ENCODE measurements at places on chromosomes 1 and 21. TPM values are rescaled to one million over a fixed set of nuclear protein-coding genes. Genes with fewer than 3 reads are reported as not detected.

Gene ZNF672
- total RNA-seq: 28.5 TPM

DNA sequence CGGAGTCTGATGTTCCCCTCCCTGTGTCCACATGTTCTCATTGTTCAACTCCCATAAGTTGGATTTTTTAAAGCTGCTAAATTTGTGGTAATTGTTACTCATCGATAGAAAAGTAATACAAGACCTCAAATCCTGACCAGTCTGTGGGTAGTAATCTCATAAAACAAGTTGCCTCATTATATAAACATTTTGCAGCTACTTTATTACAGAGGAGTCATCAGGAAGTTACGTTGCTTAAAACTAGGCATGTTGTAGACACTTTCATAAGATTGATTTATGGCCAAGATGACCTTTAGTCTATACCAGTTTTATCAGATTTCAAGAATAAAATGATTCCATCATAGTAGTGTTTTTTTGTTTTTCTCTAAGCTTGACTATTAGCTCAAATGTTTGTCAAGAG, 208.8 kb downstream of the GIPC2 start:
- DNase-seq: no peak

DNA sequence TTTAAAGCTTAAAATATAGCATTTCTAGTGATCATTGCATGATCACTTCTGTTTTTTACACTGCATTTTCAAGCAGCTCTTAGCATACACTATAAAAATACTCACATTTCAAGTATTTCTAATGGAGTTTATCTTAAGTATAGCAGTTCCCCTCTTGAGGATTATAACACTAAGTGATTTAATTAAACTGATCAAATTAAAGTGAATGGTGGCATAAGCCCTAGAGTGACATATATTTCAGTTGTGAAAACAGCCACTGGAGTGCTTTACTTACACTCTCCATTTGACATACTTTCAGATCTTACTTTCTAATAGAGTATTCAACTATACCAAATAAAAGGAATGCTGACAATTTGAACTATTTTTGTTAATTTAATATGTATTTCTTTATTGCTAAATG, 623.3 kb upstream of the TMPRSS15 start:
- DNase-seq: no peak

Gene FHAD1
- total RNA-seq: 1.9 TPM

- DNase-seq: no peak
Observed at GRCh38 chr1:28370239-28371009, 884 bp downstream of the PHACTR4 start.

DNA sequence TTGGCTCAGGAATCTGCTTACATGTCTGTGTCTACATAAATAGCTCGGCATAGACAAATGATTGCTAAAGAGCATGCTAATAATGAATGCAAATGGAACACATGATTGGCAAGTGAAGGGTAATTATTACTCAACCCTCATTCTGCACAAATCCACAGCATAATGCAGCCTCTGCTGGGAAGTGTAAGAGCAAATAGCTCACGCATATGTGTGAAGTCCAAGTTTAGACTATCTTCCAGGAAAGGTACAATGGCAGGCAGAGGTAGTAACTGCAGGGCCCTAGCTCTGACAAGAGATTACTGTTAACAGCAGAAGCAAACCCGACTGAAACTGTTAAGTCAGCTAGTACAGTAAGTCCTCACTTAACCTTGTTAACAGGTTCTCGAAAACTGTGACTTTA, 7.0 kb upstream of the IL6R start:
- no peak for DNase-seq

Gene PKLR
- 0.13 TPM for total RNA-seq

- no peak for DNase-seq
Observed at GRCh38 chr1:225873281-225873850, 8.8 kb downstream of the TMEM63A start.

GRCh38 chr1:37673920-37674319, 18.4 kb upstream of the CDCA8 start:
- DNase-seq: peak; percentile 80

DNA sequence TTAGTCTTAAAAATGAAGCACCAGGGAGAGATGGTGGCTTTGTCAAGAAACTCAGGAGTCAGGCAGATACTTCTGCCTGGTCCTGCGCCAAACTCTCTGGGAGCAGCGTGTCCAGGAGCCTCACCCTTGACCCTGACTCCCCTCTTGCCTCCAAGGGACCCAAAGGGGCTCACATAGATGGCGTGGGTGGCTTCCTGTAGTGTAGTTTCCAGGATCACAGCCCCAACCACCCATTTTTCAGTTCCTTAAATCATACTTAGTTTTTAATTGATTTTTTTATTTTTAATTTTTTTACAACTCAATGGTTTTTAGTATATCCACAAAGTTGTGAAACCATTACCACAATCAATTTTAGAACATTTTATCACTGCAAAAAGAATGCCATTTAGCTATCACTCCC, 107.7 kb upstream of the IGSF21 start:
- no peak for DNase-seq

DNA sequence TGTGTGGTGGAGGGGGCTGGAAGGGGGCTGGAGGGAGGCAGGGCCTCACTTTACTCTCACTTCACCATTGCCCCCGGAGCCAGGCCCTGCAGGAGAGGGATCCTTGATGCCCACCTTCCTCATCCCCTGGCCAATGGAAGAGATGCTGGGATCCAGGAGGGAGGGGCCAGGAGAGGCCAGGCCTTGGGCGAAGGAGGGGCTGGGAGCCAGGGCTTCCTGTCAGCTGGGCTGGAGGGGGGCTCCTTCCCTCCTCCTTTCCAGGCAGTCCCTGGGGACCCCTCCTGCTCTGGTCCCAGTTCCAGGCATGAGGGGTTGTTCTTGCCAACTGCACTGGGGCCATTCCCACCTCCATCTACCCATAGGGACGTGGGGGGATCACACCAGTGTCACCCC, 5.7 kb downstream of the AHDC1 start:
- DNase-seq: peak; percentile 72

DNA sequence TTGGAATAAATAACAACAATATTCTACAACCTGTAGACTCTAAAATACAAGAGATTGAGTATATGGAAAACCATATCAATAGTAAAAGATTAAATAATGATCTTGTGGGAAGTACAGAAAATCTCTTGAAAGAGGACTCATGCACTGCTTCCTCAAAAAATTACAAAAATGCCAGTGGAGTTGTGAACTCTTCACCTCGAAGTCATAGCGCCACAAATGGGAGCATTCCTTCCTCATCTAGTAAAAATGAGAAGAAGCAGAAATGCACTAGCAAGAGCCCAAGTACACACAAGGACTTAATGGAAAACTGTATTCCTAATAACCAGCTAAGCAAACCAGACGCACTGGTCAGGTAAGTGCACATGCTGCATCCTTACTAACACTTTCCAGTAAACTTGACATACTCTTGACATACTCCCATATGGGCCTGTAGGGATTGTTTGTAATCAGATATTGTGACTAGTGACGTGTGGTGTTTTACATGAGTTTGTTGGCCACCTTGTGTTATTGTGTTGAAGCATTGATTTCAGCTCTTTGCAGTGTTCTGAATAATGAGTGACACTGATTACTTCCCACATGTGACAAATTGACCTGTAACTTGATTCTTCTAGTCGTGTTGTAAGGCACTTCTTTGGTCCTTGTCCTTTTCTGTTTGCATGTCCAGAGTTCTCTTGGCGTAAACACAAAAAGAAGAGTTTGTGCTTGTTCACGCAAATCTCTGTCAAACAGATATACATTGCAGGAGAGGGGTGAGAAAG, 28.0 kb downstream of the MACO1 start:
- no peak for DNase-seq

Gene LCE3D
- not detected for total RNA-seq

DNA sequence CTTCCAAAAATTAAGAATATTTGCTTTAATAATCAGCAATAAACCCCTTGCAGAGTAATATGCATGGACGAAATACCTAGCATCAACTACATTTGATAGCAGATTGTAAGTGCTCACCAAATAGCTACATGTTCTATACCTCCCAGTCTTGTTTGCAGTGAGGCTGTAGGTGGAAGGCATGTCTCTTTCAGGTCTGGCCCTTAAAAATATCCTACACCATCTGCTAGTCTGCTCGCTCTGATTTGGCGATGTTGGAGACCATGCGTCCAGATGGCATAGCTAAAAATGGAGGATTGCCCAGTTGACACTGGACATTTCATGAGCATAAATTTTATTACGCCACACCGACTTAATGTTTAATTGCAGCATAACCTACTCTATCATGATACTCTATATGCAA, 47.1 kb downstream of the SSX2IP start:
- no peak for DNase-seq

GRCh38 chr1:232837087-232837486, 31.9 kb downstream of the MAP10 start:
- no peak for DNase-seq

Gene FAM177B
- total RNA-seq: not detected

DNA sequence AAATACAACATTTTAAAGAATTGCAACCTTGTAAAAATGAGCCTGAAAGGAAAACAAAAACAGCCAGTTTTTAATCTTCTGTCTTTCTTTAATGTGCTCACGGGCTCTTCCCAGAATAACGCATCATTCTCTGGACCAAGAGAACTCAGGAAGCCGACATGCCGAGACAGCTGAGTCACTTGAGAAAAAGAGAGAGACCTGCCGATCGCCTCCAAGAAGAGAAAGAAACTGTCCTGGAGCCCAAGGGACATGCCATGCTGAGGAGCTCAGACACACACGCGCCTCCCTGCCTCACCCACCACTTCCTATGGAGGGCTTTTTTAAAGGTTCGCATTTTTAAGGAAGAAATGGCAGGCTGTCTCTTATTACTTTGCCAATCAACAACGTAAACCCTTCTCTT, 176.4 kb downstream of the ZNF281 start:
- no peak for DNase-seq

GRCh38 chr1:59290193-59290949, 6.5 kb upstream of the FGGY start:
- peak; percentile 73 for DNase-seq

DNA sequence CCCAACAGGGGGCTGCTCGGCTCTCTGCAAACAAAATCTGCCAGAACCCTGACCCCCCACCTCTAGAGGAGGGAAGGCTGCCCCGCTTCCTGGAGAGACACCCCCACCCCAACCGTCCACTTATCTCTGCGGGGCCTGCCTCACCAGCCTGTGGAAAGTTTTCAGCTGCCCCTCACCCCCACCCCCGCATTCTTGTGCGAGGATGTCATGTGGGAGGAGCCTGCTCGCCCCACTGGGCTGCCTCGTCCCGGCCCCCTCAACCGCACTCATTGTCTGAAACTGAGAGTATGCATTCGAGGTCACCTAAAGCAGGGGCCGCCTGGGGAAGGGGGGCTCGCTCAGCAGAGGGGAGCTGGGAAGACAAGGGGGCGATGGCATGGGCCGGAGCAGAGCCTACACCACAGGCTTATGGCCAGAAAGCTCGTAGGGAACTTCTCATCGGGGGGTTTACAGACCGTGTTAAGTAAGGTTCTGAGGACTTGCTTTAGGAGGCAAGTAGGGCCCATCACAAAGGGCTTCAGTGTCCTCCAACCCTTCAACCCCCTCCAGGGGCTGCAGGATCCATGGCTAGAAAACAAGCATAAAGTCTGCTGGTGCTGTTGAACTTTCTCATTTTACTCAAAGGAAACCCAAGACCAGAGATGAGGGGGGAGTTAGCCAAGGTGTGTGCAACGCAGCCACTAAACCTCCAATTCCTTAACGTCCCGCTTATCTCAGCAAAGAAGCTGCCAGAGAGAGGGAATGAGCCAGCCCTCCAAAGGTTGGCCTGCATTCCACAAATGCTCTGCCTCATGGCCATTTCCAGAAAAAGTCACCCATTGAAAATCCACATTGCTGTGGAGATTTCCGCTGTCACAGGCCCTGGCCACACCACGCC, 9.4 kb downstream of the EPHA2 start:
- DNase-seq: peak; percentile 93

Gene AVPR1B
- not detected for total RNA-seq

DNA sequence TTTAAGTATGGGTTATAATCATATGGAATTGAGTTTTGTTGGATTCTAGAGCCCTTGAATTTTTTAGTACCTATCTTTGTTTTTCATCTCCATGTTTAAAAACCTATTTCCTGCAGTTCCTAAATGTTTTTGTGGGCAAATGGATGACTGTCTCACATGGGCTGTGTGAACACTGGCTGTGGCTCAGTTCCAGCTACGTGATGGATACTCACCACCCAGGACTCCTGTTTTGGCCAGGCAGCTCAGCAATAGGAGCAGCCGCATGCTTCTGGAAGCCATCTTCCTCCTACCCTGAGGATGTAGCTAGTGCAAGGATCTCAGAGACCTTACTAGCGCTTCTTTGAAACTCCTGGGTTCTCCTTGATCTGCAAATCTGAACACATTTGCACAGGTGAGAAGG, 2.8 kb downstream of the REG4 start:
- no peak for DNase-seq

DNA sequence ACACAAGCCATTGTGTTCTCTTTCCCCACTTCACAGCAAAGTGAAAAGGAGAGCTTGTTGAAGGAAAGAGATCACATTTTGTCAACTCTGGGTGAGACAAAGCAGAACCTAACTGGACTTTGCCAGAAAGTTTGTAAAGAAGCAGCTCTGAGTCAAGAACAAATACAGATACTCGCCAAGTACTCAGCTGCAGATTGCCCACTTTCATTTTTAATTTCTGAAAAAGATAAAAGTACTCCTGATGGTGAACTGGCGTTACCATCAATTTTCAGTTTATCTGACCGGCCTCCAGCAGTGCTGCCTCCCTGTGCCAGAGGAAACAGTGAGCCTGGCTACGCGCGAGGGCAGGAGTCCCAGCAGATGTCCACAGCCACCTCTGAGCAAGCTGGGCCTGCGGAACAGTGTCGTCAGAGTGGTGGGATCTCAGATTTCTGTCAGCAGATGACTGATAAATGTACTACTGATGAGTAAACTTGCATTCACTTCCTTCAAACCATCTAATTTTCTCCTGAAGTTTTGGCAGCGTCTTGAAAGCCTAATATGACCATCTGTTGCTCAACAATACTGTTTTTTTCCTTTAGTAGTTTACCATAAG, 43.7 kb downstream of the BACH1 start:
- no peak for DNase-seq

DNA sequence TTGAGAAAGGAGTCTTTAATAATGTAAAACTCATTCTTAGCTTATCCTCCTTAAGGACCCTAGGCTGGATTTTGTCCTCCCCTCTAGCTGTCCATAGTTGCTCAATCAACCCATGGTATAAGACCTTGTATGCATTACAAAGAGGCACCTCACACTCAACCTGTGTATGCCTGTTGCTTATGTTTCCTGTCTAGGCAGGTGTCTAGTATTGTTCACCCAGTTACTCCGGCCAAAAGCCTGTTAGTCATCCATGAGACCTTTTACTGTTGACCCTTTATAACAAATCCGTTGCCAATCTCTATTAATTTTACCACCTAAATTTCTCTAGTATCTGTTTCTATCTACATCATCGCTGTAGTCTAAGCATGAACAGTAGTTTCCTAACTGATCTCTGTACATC, 3.7 kb downstream of the LYPLAL1 start:
- DNase-seq: no peak

- peak; percentile 51 for DNase-seq
Observed at GRCh38 chr1:52601991-52602855, at the start of gene GPX7. TSS of gene GPX7 (plus strand) at chr1:52602371. CDS start at chr1:52602410, 39 bp downstream.

Gene CHD5
- total RNA-seq: 0.99 TPM

- DNase-seq: no peak
Observed at GRCh38 chr1:234962340-234962989, 166.2 kb downstream of the TOMM20 start.
